ENCODE measurements at places on chromosomes 16 and 17.

DNA sequence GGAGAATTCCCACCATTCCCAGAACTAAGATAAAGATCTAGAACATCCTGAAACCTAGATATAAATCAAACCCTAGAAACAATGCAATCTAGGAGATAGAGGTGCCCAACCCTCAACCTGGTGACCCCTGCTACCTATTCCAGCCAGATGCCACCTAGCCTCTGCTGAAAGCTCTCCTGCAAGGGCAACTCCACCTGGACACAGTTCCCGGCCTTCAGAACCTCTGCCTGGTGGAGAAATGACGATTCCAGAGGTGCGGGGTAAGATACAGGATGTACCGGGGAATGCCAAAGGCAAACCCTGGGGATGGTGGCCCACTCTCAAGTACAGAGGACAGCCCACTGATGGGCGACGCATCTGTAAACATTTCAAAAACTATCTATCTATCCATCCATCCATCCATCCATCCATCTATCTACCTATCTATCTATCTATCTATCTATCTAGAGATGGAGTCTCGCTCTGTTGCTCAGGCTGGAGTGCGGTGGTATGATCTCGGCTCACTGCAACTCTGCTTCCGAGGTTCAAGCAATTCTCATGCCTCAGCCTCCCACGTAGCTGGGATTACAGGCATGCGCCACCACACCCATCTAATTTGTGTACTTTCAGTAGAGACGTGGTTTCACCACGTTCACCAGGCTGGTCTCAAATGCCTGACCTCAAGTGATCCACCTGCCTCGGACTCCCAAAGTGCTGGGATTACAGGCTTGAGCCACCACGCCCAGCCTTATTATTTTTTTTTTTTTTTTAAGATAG lies 19.0 kb downstream of the MEAK7 start:
- no peak for DNase-seq

DNA sequence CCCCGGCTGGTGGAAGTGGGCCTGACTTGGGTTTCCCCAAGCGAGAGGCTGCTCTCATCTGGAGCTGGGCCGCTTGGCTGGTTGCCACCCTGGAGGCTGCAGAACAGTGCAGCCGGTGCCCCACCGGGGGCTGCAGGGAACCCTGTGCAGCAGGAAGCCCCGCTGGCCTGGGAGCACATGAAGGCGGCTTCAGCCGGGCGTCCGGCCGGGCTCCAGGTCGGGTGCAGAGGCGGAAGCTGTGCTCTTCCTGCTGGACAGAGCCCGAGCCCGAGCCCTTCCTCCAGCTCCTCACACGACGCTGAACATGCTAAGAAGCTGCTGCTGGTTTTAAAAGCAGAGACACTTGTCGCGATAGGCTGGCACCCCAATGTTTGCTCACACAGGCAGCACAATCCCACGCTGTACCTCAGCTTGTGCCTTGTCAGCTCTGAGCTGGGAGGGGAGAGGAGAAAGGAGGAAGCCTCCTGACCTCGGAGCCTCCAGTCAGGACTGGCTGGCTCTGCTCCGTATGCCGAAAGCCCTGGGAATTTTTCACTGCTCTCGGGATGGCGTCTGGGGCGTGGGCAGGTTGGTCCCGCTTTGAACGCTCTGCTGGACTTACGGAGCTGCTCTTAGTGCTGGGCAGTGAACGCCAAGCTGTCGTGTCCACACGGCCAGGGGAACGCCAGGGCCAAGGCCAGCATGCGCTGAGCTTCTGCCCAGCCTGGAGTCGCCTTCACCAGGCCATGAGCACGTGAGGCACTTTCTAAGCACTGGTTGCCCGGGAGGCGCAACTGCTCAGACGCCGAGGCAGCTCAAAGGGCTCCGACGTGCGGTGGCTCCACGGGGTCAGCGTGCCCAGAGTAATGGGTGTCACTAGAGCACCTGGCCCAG lies 8.8 kb downstream of the CDK5R1 start:
- no peak for DNase-seq

DNA sequence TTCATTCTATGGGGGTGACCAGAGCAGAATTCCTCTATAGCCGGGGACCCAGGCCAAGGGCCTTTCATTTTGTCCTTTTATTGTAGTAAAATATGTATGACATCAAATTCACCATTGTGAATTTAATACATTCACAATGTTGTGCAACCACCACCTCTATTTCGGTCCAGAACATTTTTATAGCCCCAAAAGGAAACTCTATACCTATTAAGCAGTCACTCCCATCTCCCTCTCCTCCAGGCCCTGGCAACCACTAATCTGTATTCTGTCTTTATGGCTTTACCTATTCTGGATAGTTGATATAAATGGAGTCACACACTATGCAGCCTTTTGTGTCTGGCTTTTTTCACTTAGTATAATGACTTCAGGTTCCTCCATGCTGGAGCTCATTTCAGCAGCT lies 9.7 kb upstream of the TNS4 start:
- DNase-seq, result no peak

DNA sequence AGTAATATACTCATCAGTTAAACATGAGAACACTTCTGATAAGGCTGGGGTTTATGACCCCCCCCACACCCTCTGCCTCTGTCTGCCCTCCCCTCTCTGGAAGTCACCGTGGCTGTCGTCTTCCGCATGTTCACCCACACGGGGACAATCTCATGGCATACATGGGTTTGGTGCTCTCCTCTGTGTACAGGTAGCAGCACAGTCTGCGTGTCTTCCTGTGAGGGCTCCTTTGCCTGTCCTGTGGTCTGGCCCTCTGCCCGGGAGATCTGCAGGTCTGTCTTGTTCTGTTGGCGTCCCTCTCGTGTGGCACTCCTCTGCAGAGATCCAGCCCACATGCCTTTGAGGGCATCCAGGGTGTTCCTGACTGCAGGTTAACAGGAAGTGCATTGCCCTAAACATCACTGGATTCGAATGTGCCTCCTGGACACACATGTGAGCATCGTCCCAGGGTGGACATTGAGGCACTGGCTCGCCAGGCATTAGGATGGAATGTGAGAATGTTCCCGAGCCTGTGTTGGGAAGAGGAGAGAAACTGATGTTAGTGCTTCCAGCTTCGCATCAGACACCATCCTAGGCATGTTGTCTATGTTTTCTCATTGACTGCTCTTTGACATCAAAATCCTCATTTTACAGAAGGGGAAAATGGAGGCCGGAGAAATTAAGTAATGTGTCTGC lies 54.5 kb downstream of the NKD1 start:
- no peak for DNase-seq

GRCh38 chr17:10624969-10625368 lies 32.1 kb downstream of the MYH3 start:
- no peak for DNase-seq

GRCh38 chr16:24670623-24671454 lies 58.6 kb upstream of the TNRC6A start:
- DNase-seq, result no peak

- DNase-seq, result no peak
Measured at GRCh38 chr17:3636908-3637373, 381 bp downstream of the CTNS start.

- no peak for DNase-seq
Measured at GRCh38 chr16:13176711-13177110, 275.3 kb downstream of the SHISA9 start.

GRCh38 chr17:75587675-75588595 lies at the start of gene MYO15B:
MYO15B (plus strand) TSS chr17:75587800; CDS start chr17:75588058, 258 bp downstream.
- peak; percentile 53 for DNase-seq

DNA sequence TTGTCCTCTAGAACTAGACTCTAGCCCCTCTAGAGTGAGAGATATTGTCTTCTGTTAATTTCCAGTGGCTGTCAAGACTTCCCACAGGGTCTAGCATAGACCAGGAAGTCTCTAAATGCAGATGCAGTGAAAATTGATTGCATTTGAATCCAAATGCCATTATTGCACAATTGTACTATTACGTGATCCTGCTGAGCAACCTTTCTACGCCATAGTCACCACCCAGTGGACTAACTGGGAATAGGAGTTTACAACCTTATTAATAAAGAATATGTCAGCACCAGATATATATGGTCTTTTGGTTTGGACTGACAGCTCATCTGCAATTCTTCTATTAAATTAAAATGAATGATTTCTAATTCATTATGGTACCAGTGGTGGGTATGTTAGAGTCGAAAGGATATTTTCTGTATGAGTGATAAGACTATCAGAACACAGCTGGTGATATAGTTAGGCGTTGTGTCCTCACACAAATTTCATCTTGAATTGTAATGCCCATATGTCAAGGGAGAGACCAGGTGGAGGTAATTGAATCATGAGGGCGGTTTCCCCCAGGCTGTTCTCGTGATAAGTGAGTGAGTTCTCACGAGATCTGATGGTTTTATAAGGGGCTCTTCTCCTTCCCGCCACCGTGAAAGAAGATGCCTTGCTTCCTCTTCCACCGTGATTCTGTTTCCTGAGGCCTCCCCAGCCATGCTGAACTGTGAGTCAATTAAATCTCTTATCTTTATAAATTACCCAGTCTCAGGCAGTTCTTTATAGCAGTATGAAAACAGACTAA lies 138.9 kb upstream of the CA10 start:
- no peak for DNase-seq

DNA sequence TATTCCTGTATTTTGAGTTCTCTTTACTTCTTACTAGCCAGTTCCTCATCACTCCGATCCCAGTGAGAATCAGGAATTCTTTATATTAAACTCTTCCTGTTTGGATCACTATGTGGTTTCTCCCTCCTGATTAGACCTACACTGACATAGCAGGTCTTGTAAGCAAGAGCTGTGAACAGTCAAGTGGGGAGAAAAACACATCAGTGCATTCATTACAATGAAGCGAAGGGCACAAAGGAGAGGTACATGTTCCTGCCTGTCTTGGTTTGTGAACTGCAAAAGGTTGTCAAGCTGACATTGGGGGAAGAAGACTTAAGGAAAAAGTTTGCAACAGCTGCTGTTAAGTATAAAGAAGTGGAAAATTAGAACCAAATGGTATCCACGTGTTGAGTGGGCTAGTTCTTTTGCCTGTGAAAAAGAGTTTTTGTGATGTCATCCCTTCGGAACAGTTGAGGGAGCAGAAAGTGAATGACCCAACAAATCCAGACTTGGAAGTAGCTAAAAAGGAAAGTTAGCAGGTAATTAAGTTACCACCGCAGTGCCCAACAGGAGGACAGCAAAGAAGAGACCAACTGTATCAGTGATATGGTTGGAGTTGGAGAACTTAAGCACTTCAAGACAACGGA lies 23.0 kb upstream of the TRIM25 start:
- no peak for DNase-seq

GRCh38 chr17:67477687-67478086 lies 100.6 kb downstream of the PITPNC1 start:
- peak; percentile 55 for DNase-seq

GRCh38 chr17:70562137-70562536 lies 392.8 kb downstream of the KCNJ2 start:
- DNase-seq, result no peak

GRCh38 chr17:292531-293382 lies 59.9 kb downstream of the RPH3AL start:
- DNase-seq, result no peak

DNA sequence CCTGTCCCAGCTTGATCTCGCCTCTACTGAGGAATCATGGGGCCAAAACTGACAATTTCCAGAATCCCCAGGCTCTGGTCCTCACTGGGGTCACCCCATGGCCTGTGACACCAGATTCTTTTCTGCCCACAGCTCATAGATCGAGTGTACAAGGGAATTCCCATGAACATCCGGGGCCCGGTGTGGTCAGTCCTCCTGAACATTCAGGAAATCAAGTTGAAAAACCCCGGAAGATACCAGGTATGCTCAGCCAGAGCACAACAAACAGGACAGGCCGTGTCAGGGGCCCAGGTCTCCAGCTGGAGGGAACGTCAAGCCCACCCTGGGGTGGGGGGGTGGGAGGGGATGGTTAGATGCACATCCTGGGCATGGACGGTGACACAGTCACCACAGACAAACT lies 17.5 kb downstream of the USP6 start:
- DNase-seq, result no peak

GRCh38 chr17:79109584-79109983 lies 35.0 kb downstream of the ENGASE start:
- no peak for DNase-seq

GRCh38 chr17:1055751-1056645 lies 59.1 kb downstream of the TIMM22 start:
- DNase-seq, result peak; percentile 31

GRCh38 chr16:27645396-27645795 lies 95.5 kb downstream of the KATNIP start:
- no peak for DNase-seq

DNA sequence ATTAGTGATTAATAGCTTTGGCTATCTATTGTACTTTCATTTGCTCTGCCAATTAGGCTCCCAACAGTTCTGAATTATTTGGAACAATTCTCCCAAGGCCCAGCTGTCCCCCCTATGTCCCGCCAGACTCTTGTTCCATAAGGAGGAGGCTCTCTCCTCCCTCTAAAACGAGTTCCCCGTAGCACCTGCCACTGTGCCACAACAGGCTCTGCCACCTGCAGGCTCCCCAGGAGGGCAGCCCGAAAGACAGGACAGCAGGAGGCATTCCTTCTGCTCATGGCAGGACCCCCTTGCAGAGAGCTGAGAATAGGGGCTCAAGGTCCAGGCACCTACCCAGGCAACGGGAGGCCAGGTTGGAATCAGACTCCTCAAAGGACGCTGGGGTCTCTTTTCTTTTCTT lies 9.0 kb downstream of the PITPNM3 start:
- no peak for DNase-seq

DNA sequence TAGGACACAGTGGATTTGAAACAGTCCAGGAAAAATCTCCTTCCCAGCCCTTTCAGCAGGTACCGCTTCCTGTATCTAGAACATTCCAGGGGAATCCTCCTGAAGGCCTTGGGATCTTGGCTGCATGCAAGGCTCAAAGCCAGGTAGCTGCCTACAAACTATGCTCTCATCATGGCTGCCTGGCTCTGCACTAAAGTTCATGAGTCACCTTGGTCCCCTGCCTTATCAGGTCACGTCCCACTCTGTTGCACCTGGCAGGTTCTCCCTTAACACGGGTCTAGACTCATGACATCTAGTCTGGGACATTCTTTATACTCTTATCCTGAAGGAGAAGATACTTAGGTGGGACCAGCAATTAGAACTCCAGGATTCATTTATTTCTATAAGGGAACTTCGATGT lies 15.8 kb downstream of the FA2H start:
- DNase-seq, result no peak

- DNase-seq, result no peak
Measured at GRCh38 chr16:73796241-73796640, 500.4 kb upstream of the PSMD7 start.

DNA sequence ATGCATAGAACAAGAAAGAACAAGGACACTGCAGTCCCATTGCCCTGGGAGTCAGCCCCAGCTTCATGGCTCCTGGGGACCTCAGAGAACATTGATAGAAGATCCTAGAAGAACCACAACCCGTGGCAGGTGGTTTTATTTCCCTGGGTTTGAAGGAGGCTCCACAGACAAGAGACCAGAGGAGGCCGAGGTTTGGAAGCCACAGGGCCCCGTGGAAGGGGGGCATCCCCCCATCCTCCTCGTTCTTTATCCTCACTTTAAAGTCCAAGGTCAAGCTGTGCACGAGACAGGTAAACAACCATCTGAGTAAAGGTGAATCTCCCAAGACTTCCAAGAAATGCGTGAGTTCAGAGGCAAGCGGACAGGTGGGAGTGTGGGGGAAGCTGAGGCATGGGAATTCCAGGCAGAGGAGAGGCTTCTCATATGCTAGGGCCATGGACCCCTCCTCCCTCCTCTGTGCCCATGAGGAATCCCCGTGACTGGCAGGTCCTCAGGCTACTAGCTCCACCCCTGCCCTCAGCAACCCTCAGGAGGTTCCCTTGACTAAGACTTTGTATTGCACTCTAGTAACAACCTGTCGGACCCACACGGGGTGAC lies 849 bp upstream of the SULT1A1 start:
- no peak for DNase-seq
